Tongue (tissue), 3 donors: ENCODE measurements at places on chromosomes 4 and X. TPM values are rescaled to one million over a fixed set of nuclear protein-coding genes. Genes with fewer than 3 reads are reported as not detected.

Gene RHOXF2
- not detected for total RNA-seq

Gene DGKK
- 0.10 TPM for total RNA-seq

Gene SHROOM4
- 10.2 TPM for total RNA-seq

Gene SPANXN4
- total RNA-seq, result not detected

Gene SLITRK4
- 8.1 TPM for total RNA-seq

Gene CFAP299
- total RNA-seq, result not detected

Gene OPN1MW
- not detected for total RNA-seq

Gene PNCK
- 0.92 TPM for total RNA-seq

Gene LDOC1
- 6.2 TPM for total RNA-seq

Gene TMSB15A
- total RNA-seq, result 8.9 TPM

Gene RAB40AL
- not detected for total RNA-seq

Gene TCP11X2
- not detected for total RNA-seq

Gene KLKB1
- 1.2 TPM for total RNA-seq

Gene SPP1
- 28.9 TPM for total RNA-seq

Gene DCHS2
- total RNA-seq, result 13.6 TPM

Gene CLTRN
- 1.0 TPM for total RNA-seq

Gene FAM9C
- not detected for total RNA-seq

Gene HHIP
- 4.4 TPM for total RNA-seq
